Mesendoderm (in vitro differentiated cells): ENCODE measurements at places on chromosomes 13 and 19.

GRCh38 chr13:26968431-26969341 is 202.9 kb downstream of the USP12 start:
- peak; percentile 38 for DNase-seq

- DNase-seq = peak; percentile 39
These were observed 2.2 kb upstream of the EID2 start for GRCh38 chr19:39542206-39542605.

GRCh38 chr13:109357751-109358471 is 428.5 kb downstream of the IRS2 start:
- peak; percentile 53 for DNase-seq

DNA sequence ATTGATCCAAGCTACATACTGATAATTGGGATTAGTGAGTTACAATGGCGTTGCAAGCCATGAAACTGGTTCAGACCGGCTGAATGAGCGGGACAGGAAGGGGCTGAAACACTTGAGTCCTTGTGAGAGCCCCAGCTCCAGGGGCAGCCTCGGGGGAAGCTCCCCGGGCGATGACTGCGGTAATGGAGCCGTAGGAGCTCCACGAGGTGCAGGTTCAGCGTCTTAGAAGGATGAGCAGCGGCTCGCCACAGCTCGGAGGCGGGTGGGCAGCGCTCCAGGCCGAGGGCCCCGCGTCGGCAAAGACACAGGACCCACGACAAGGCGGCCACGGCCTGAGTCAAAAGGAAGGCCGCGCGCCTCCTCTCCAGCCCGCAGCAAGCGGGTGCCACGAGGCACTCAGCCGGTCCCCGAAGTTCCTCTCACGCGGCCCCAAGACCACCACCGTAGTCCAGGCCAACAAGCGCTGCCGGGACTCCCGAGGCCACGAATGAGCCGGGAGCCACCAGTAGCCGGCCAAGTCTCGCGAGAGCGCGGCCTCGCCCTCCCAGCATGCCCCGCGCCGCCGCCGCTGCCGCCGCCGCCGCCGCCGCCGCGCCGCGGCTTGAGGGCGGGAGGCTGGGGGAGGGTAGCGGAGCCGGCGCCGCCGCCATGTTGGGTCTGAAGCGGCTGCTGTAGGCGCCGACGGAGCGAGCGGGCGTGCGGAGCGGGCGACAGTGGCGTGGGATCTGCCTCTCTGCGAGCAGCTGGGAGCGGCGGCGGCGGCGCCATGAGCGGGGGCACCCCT is at the start of gene LSM14A:
TSS of gene LSM14A (plus strand) at position 628 of the 784 bp plus-strand sequence. CDS start at position 767, 139 bp downstream.
- peak; percentile 94 for DNase-seq

- no peak for DNase-seq
These were observed 5.5 kb upstream of the HAMP start for GRCh38 chr19:35276706-35277281.

- no peak for DNase-seq
These were observed 10.9 kb upstream of the KCTD15 start for GRCh38 chr19:33785795-33786194.

DNA sequence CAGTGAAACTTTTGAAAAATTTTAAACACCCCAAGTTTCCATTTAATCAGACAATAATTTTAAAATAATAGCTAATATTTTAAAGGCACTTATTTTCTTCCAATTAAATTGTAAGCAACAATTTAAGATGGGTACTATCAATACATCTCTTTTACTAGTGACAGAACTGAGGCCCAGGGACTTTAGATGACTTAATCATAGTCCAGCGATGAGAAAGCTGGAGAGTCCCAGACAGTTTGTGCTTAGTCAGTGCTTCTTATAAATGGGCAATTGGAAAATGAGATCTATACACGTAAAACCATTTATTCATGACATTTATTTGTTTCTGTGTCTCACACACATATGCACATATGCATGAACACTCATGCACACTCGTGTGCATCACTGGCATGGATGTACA is 2063.5 kb downstream of the PCDH9 start:
- no peak for DNase-seq

DNA sequence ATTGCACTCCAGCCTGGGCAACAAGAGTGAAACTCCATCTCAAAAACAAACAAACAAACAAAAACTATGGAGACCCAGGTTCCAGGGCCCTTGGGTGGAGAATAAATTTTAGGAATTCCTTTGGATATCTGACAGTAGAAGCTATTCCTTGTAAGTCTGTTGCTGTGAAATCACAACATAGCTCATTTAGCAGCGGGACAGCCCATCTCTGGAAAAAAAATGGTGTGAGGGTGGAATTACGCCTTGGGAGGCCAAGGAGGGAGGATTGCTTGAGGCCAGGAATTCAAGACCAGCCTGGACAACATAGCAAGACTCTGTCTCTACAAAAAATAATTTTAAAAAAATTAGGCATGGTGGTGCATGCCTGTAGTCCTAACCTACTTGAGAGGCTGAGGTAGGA is 15.7 kb downstream of the HMGB1 start:
- no peak for DNase-seq

- peak; percentile 91 for DNase-seq
These were observed 7.4 kb downstream of the IFNL1 start for GRCh38 chr19:39303373-39304184.

GRCh38 chr19:38362076-38362945 is 12.1 kb upstream of the PSMD8 start:
- peak; percentile 91 for DNase-seq

GRCh38 chr19:56765137-56765536 is 75.4 kb downstream of the PEG3 start:
- peak; percentile 64 for DNase-seq
